Stimulated activated CD8-positive, alpha-beta memory T cell treated with anti-CD3 and anti-CD28 coated beads, Interleukin-4, amount 100 ng/mL, for 4 hours (primary cell): ENCODE measurements at places on chromosomes 11 and 22.

- no peak for DNase-seq
Observed at GRCh38 chr11:35388061-35388460, 31.3 kb downstream of the SLC1A2 start.

GRCh38 chr11:84866922-84867321 lies 760.2 kb downstream of the DLG2 start:
- DNase-seq, result no peak

DNA sequence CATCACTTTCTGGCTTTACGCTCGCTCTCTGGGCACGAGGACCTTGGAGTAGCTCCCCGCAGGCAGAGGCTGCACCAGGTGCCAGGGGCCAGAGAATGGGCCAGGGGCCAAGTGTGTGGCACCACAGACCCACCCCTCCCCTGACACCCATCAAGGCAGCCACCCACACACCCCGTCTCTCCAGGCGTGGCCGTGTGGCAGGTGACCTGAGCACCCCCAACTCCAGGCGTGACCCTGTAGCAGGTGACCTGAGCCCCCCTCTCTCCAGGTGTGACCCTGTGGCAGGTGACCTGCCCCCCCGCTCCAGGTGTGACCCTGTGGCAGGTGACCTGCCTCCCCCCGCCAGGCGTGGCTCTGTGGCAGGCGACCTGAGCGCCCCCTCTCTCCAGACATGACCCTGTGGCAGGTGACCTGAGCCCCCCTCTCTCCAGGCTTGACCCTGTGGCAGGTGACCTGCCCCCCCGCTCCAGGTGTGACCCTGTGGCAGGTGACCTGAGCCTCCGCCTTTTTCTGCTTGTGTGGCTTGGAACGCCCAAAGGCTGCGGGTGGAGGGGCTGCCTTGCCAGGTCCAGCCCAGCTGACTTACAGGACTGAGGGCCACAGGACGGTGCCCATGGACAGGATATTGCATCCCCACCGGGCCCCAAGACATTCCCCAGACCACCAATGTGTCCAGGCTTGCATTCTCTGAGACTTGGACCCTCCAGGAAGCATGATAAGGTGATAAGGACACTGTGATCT lies 667.2 kb downstream of the BRD1 start:
- DNase-seq, result no peak

DNA sequence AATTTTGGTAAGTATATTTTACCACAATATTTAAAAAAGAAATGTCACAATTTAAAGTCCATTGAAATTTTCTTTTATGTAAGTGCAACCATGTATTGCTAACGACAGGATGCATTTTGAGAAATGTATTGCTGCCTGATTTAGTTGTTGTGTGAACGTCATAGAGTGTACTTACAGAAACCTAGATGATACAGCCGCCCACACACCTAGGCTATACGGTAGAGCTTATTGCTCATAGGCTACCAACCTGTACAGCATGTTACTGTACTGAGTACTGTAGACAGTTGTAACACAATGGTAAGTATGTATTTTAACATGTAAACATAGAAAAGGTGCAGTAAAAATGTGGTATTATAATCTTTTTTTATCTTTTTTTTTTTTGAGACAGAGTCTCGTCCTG lies 48.1 kb downstream of the CBL start:
- DNase-seq, result no peak

DNA sequence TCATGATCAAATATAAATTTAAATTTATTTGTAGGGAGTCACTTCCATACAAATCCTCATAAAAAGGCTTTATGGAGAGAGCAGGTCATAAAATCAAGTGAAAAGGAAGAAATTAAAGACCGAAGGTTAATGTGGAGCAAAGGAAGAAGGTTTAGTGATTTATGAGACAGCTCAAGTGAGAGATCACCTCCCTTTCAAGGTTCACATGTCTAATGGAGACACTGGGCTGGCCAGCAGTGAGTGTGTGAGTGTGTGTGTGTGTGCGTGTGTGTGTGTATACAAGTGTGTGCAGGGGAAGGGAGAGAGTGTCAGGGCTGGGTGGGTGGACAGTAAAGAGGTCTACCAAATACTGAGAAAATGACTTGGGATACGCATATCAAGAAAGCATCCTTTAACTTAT lies 251.2 kb downstream of the FAT3 start:
- DNase-seq, result no peak

GRCh38 chr22:50551160-50551752 lies 5.6 kb downstream of the KLHDC7B start:
- DNase-seq, result no peak

DNA sequence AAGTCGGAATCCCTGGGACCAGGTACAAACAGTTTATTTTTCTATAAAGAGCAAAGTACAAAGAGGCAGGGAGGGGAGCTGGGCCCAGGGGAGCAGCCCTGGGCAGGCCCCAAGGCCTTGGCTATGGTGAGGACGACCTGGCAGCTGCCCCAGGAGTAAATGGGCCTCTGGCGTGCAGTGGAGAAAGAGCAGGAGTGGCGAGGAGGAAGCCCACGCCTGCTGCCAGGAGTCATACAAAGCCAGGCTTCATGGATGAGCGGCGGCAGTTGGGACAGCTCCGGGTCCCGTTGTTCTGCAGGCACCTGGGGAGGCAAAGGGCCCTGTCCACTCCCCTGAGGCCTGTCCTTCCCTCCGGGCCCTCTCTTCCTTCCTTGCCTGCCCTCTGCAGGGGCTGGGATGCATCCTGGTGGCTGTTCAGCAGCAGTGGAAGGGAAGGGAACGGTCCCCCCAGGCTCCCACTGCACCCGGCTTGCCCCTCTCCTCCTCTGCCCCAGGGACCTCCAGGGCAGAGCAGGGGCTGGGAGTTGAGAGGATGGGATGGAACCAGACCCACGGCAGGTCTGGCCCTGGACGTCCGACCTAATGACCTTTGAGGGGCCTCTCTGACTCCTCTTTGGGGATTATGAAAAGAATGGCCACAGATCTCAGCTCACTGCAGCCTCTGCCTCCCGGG lies 11.1 kb downstream of the RAPSN start:
- DNase-seq, result no peak

- DNase-seq, result no peak
Observed at GRCh38 chr11:31340903-31341572, 28.5 kb downstream of the DCDC1 start.

DNA sequence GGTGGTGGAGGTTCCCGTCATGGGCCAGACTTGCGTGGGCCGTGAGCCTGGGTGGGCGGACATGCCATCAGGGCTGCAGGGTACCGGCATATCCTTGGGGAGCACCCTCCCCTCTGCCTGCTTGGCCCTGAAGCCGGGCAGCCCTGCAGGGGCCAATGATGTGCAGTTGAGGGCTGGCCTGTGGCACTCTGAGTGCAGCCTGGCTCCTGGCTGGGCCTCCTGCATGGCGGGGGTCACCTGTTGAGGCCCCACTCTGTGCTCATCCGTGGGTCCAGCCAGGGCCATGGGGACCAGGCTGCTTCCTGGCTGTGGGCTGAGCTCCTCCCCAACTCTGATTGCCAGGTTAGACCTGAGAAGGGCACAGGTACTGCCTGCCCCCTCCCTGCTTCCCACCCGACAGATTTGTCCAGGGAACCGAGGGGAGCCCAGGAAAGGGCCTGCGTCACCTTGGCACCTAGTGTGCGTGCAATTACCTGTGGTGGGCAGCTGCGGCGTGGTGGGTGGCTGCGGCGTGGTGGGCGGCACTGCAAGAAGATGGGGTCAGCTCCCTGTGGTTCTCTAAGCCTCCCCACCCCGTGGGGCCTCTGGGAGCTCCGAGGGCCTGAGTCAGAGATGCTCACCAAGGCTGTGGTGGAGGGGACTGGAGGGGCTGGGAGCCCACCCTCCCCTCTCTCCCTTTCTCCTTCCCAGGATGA lies 16.2 kb downstream of the MUC6 start:
- DNase-seq, result no peak

DNA sequence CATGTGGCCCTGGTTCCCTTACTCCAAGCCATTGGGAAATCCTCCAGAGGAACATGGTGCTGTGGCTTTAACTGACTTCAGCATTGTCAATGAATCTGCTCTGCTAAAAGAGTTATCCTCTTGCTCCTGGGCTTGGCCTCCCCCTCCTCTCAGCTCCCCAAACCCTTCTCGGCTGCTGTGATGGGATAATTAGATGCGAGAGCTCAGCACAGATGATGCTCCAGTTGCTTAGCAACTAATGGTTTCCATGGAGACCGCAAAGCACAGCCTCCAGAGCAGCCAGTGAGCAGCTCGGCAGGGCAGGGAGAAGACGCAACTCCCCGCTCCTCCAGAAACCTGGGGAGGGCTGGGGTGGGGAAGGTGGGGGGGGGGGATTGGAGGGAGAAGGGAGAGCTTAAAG lies 2.8 kb upstream of the UPK2 start:
- DNase-seq, result no peak

GRCh38 chr11:65742353-65742752 lies 21.8 kb upstream of the RNASEH2C start:
- no peak for DNase-seq

GRCh38 chr11:44968510-44968909 lies 17.8 kb upstream of the TP53I11 start:
- DNase-seq, result no peak

DNA sequence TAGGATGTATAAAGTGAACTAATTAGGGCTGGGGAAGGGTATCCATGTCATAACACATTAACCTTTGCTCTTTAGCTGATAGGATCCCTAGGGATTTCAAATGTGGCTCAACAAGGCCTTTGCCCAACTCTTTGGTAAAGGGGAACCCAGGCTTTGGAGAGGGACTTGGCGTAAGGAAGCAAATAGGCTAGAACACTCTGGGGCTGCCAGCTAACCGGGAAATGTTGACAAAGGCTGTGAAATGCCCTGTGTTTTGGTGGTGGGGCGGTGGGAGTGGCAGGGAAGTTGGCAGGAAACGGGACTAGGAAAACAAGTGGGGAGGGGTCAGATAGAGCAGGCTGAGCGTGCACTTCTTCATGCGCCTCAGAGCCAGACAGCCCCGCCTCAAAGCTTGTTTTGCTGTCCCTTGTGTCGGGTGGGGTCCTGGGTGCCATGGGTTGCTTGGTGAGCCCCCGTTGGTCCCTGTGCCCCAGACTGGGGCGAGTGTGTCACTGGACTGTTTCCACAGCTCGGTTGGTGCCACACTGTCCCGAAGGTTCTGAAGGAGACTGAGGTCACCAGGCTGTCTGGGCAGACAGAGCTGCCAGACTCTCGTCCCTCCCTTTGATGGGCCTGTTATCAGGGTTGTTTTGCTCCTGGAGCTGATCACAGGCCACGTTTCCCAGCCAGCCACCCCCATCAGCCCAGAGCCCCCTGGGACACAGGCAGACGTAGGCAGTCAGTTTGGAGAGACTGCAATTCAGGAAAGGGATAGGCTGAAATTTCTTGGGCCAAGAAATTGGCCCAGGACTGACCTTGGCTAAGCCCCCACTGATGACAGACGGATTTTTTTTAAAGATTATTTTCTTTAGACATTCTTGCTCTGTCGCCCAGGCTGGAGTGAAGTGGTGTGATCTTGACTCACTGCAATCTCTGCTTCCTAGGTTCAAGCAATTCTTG lies 19.6 kb downstream of the KCTD21 start:
- DNase-seq, result no peak

DNA sequence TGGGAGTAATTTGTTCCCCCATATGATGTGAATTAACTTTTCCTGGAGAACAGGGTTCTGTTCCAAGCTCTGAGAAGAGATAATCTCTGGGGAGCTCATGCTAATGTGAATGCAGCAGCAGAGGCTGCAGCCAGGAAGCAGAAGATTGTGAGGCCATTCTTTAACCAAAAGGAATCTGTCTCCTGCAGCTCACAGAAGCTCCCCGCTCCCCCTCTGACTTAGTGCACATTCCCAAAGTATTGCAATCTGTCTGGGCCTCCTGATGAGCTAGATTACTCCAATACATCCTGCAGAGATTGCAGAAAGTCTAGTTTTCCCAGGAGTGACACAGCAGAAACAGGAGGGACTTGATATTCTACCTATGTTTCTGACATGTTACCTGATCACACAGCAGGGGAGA lies 420.6 kb upstream of the FAT3 start:
- no peak for DNase-seq

DNA sequence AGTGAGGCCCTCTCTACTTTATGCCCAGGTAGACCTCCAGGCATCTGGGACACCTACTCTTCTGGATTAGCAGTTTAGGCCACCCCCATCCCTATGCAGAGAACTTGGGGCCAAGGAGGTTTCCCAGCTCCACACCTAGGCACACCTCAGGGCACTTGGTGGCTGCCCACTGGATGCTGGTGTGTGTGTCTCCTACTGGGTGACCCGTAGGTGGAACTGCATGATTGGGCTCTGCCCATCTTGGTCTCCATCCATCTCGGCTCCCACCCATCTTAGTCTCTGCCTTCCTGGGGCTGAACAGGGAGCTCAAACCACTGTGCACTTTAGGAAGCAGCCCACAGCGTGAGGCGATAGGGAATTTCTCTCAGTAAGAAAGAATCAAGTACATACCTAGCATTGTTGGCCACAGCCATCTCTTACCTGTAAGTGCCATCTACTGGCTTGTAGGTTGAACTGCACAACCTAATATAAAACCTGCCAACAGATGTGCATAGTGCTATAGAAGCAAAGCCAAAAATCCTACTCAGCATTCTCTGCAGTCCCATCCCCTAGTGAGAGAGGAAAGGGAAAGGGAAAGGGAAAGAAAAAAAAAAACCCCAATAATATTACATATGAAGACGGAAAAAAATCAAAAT lies 61.6 kb upstream of the PTPN5 start:
- DNase-seq, result no peak

- no peak for DNase-seq
Observed at GRCh38 chr11:110434952-110435779, 5.4 kb downstream of the FDX1 start.

DNA sequence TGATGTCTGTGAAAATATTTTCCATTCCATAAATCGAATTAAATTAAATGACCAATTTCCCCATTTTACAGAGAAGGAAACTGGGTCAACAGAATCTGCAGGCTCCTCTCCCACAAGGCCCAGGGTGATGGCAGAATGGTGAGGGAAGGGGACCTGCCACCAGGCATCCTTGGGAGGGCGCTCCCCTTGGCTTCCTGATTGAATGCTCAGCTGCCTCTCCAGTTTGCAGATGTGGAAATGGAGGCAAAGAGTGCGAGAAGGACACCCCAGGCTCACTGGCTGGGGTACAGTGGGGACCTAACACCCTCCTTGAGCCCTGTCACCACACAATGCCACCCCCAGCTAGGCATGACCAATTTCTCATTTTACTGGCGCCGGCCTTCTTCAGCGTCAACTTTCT lies 28.5 kb upstream of the CSNK1E start:
- DNase-seq, result no peak

- no peak for DNase-seq
Observed at GRCh38 chr11:128399251-128400121, 187.9 kb downstream of the ETS1 start.
